ENCODE measurements at places on chromosomes 16 and 17.

DNA sequence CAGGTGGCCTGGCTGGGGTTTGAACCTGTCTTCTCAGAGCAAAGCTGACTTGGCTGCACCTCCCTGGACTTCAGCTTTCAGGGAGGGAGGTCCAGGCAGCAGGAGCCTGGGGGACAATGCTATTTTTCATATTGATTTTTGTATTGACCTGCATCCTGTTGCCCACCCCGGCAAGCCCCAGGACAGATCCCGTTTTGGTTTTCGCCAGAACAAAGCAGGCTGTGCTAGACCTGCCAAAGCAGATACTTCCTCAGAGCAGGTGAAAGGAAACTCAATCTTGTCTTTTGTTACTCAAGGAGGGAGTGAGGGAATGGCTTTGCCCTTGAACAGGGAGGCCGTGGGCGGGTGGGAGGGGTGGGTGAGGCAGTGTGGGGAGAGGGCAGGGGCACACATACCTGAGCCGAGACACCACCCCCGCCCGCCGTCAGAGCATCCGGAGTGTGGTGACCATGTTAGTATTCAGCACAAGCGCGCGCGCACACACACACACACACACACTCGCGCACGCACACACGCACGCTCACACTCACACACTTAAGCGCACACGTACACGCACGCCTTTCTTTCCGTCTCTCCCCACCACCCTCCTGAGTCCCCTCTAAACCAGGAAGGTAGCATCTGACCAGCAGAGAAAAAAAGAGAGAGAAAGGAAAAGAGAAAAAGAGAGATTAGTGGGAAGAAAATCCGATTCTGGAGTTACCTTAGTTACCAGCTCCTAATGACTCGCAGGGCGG lies 59.5 kb downstream of the RAI1 start:
- H3K4me1 ChIP-seq: peaks cover 47% of the 10 kb centered on the region
- no peak overlapping the region for H3K4me3 ChIP-seq
- H3K27me3 ChIP-seq: no peaks in the 10 kb centered on the region
- no peaks in the 10 kb centered on the region for H3K36me3 ChIP-seq
- H3K27ac ChIP-seq: peak overlapping the region; percentile 90

GRCh38 chr16:4580250-4580649 lies 24.1 kb downstream of the C16orf96 start:
- H3K4me3 ChIP-seq: no peak overlapping the region
- H3K27ac ChIP-seq: no peak overlapping the region
- no peak for DNase-seq
- no peaks in the 10 kb centered on the region for H3K4me1 ChIP-seq

DNA sequence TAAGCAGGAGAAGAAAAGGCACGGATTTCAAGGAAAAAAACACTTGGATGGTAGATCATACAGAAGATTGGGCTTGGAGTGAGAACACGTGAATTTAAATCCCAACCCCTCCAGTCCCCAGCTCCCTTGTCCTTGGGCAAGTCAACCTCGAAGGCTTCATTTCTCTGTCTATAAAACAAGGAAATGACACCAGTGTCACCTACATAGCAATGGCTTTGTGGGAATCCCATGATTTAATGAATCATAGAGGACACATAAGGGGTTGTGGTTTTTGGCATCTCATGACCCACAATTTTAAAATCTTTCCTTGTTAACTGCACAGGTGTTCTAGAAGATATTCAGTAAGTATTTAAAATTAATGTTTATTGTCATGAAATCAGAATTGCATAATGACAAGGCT lies 8.2 kb upstream of the CCL2 start:
- no peak overlapping the region for H3K4me3 ChIP-seq
- no peaks in the 10 kb centered on the region for H3K27me3 ChIP-seq
- no peak overlapping the region for H3K27ac ChIP-seq
- H3K4me1 ChIP-seq: no peaks in the 10 kb centered on the region
- no peak for DNase-seq

- no peaks in the 10 kb centered on the region for H3K4me1 ChIP-seq
- no peak overlapping the region for H3K4me3 ChIP-seq
- no peak for DNase-seq
- no peaks in the 10 kb centered on the region for H3K36me3 ChIP-seq
- H3K27me3 ChIP-seq: no peaks in the 10 kb centered on the region
Observed at GRCh38 chr17:76219670-76220383, 20.5 kb downstream of the RNF157 start.

- H3K36me3 ChIP-seq: no peaks in the 10 kb centered on the region
- H3K4me3 ChIP-seq: no peak overlapping the region
- H3K4me1 ChIP-seq: no peaks in the 10 kb centered on the region
- DNase-seq: no peak
- H3K27me3 ChIP-seq: no peaks in the 10 kb centered on the region
Observed at GRCh38 chr16:48591976-48592375, 18.0 kb downstream of the N4BP1 start.

DNA sequence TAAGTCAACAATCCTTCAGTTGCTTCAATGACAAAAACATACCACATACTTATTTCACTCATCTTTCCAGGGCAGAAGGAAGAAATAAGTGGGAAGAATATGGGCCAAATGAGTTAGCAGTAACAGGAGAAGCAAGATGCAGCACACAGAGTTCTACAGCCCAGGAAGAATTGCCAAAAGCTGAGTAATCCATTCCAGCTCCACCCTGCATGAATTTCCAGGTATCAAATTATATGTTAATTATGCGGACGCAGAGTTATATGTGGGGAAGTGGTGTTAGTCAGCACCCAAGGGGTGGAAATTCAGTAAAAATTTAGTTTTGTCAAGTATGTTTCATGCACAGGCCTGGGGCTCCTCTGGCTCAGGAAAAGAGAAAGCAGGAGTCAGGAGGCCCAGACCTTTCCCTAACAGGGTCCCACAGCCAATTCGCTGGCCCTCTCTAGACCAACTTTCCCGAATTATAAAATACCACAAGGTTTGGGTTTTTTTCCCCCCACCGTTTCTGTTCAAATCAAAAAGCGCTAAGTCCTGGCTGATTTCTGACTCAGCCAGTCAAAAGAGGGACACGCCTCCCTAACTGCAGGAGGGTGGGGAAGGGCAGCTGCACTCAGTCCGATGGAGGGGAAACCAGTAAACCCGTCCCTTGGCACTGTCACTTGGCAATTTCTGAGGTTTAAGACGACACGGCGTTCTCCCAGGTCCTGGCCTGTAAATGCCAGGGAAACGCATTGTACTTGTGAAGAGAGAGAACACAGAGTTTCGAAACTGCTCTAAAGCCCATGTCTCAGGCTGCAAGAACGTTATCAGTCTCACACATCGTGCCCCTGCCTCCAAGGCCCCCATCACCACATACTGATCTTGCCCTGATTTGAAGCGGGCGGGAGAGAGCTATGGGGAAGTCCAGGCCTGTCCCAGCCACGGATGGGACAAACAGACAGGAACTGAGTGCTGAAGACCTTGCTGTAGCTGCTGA lies 58.1 kb downstream of the ZFHX3 start:
- peak; percentile 97 for DNase-seq
- peak overlapping the region; percentile 88 for H3K27ac ChIP-seq
- no peaks in the 10 kb centered on the region for H3K36me3 ChIP-seq
- no peaks in the 10 kb centered on the region for H3K27me3 ChIP-seq

DNA sequence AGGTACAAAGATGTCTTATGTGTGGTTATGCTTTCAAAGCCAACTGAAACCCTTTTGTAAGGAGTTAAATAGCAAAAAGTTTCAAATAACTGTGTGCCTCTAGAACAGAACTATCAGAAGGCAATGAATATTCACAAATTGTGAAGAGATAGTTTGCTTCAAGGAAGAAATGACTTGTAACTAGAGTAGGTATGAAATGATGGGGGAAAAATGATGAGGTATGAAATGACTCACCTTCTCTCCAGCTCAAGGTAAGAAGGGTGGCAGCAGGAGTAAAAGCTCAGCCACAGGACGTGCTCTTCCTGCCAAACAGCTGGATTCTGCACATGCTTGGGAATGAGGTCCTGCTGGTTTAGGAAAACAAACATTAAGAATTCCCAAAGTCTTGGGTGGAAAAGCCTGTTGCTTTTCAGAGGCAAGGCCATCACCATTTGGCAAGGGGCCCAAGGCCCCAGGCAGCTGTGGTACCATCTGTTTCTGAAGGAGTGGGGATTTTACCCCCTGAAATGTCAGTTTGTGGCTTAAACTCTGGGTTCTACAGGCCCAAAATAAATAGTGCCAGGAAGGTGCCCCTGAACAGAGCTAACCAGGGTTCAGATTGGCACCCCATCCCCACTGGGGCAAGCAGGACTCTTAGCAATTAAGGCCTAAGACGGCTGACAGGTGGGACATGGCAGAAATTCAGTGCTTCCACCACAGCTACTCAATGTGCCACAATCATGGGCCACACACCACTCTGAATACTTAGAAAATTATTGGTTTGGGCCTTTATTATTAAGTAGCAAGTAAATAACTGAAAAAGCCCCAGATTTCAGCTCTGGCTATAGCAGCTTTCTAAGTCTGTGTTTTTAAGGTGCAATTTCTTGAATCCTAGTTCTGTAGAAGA lies 13.3 kb downstream of the HERPUD1 start:
- DNase-seq: no peak
- peak overlapping the region; percentile 42 for H3K27ac ChIP-seq
- H3K4me1 ChIP-seq: peaks cover 8% of the 10 kb centered on the region
- H3K27me3 ChIP-seq: no peaks in the 10 kb centered on the region
- no peak overlapping the region for H3K4me3 ChIP-seq

DNA sequence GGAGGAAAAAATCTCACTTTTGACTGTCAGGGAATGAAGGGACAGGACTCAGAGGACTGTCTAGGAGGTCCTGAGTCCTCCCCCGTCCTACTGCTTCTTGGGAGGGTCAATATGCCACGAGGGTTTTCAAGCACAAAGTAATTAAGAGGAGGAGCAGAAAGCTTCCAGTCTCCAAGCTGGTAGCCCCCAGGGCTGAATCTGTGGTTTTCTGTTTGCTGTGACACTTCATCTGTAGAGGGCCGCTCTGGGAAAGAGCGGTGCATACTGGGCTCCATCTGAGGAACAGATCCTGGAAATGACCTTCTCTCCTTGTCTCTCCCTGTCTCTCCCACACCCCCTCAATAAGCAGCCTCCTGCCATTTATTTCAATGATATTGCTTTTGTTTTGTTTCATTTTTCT lies 180.1 kb upstream of the SDK2 start:
- no peak overlapping the region for H3K27ac ChIP-seq
- DNase-seq: no peak
- no peaks in the 10 kb centered on the region for H3K27me3 ChIP-seq
- H3K36me3 ChIP-seq: no peaks in the 10 kb centered on the region
- H3K4me3 ChIP-seq: no peak overlapping the region

DNA sequence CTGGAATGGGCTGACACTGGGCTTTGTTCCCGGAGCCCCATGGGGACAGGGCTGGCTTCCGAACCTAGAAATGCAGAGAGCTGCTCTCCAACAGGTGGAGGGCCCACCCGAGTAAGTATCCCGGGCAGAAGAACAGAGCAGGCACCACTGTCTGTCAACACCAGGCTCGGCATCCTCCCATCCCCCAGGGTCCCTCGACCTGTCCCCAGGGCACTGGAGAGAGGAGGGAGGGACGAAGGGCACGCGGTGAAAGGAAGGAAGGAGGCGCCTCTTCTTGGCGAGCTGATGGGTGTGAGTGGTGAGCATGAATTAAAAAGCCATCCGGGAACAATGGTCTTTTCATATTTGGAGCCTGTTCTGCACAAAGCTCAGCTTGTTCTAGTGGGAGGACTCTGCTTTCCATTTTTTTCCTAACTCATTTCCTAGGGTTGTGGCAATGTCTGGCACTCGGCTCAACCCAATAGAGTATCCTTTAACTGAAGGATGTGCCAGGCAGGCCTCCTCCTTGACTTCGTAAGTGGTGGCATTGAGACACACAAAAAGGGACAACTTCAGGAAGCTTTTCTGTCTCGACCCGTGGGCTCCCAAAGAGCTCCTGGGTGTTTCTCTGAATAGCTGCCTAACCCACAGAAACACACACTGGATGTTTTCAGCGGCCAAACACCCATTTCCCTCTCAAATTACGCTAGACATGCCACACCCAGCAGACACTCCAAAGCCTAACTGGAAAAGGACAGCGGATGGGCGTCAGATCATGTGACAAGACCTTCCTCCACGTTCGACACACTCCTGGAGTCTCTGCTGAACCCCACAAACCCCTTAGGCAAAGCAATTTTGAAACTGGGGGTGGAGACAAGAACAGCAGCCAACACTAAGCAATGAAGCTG lies 47.7 kb downstream of the ZFHX3 start:
- H3K36me3 ChIP-seq: no peaks in the 10 kb centered on the region
- no peak overlapping the region for H3K4me3 ChIP-seq
- peaks cover 25% of the 10 kb centered on the region for H3K4me1 ChIP-seq

DNA sequence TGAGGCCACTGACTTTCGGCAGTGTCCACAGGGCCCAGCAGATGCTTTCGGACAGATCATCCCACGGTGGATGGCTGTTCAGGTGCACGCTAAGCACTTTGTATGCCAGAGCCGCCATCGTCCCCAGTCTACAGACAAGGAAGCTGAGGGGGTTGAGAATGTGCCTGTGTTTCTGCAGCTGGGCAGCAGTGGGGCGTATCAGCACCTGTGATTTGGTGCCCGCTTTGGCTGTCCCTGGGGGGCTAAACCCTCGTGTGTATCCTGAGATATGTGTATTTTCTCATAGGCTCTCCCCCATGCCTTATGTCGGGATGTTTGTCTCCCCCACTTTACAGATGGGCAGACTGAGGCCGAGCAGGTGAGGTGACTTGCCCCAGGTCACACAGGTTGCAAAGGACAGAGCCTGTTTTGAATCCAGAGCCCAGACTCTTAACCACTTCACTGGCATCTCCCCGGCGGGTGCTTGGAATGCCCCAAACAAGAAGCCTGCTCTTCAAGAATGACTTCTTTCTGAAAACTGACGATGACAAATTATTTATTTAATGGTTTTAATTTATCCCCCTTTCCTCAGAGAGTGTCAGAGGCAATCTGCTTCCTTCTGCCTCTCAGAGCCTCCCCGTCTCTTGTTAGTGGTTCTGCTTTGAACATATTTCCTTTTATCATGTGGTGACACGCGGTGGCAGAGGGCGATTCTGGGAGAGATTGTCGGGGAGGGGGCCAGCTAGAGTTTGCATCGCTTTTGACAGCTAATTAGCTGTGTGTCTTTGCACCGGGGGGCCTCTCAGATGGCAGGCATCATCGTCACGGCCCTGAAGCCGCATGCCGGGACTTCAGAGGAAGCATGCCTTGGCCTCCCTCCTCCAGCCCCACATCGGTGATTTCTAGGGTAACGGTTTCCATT lies 149.6 kb upstream of the CIBAR2 start:
- H3K4me3 ChIP-seq: no peak overlapping the region
- H3K4me1 ChIP-seq: no peaks in the 10 kb centered on the region
- no peaks in the 10 kb centered on the region for H3K27me3 ChIP-seq
- H3K36me3 ChIP-seq: no peaks in the 10 kb centered on the region

GRCh38 chr16:57734308-57734924 lies 1.2 kb upstream of the KATNB1 start:
- no peak for DNase-seq
- H3K27me3 ChIP-seq: no peaks in the 10 kb centered on the region
- H3K4me3 ChIP-seq: peak overlapping the region; percentile 67
- H3K36me3 ChIP-seq: no peaks in the 10 kb centered on the region

DNA sequence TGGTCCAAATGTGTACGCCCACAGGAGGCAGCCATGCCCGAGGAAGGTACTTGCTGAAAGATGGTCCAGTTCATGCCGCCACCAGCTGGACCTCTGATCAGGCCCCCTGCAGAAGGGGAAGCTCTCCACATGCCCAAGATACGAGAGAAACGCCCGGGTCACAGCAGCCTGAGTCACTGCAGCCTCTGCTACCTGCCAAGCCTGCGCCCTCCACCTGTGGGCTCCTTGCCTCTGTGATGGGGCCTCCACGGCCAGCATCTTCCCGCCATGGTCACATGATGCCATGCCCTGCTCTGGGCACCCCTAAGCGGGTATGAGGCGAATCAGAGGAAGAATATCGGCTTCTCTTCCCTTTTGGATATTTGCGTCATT lies 13.7 kb upstream of the KREMEN2 start:
- no peak overlapping the region for H3K4me3 ChIP-seq
- no peaks in the 10 kb centered on the region for H3K27me3 ChIP-seq
- H3K27ac ChIP-seq: no peak overlapping the region
- H3K4me1 ChIP-seq: no peaks in the 10 kb centered on the region

Measured in prostate gland (tissue), 2 donors.